Natural killer cell (primary cell): ENCODE measurements at places on chromosomes 7 and 10.
A peak's percentile ranks its signal among the peaks of the same experiment; 100 is the strongest.

GRCh38 chr7:115749924-115750323 is 280.6 kb downstream of the TFEC start:
- DNase-seq, result no peak

DNA sequence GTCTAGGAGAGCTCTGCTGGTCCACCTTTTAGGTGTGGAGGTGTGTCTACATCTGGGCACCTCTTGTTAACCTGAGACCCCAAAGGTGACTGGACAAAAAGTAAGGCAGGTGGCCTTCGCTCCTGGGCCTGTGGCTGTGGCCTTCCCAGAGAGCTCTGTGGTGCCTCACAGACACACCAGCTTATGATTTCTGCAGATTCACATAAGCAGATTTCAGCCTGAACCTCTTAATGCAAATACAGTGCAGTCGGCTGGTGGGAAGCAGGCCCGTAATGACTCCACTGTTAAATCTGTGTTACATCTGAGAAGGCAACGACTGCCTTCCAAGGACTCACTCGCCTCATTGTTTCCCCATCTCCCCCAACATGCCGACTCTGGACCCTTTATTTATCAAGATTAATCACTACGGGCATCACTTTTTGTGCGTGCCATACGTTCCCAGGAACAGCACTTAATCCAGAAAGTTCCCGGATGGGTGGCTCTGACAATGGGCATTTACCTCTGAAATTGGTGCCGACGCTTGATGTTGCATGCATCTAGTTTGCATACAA is 119.8 kb downstream of the EBF3 start:
- DNase-seq, result no peak

- DNase-seq, result no peak
These were observed 24.5 kb upstream of the EEPD1 start for GRCh38 chr7:36128448-36129047.

GRCh38 chr7:151793531-151793951 is 83.4 kb downstream of the PRKAG2 start:
- no peak for DNase-seq

DNA sequence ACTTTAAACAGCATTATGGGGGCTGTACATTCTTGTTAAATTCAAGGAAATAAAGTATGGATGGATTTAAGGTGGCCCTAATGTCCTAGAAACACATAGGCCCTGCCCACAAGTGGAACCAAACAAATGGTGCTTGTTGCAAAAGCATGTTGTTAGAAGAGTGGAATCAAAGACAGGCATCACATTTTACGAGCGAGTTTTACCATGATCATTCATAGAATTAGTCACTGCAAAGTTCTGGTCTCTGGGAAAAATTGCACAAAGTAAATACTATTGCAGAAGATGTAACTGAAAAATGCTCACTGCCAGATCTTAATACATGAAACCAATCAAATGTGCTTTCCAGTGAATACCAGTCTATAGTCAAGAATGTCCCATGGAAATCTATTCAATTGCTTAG is 677.1 kb downstream of the PARD3 start:
- DNase-seq, result no peak

DNA sequence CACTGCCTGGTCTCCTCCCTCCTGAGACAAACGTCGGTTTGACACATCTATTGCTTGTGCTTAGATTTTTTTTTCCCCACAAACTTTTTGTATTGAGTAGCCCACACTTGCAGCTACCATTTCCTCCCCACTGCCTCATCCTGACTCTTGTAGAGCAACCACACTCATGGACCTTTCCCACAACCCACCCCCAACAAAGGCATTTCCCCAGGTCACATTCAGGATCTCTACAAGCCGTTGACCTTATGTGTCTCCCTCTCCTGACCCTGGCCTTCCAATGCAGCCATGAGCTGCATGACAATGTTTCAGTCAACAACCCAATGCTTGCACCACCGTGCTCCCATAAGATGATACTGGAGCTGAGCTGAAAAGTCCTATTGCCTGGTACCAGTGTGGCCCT is 91.9 kb upstream of the MKI67 start:
- no peak for DNase-seq

DNA sequence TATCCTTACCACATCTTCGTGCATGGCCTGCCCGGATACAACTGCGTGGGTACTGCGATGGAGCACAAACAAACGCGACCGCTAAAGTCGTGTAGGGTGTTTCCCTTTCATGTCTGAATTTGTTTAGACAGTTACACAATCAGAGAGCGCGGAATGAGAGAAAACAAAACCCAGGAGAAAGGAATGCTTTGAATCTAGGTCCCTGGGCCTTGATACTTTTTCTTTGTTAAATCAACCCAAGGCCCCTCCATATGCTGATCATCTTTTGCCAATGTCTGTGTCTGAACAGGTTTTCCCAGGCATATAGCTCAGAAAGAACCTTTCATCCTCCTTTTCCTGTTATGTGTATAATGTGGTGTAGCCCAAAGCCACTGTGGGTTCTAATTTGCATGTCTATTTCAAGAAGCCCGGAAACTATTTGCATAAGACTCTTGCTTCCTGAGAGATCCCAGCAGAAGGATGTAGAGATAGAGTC is 145.8 kb downstream of the FRMD4A start:
- DNase-seq, result no peak

- peak; percentile 68 for DNase-seq
These were observed 19.4 kb downstream of the C1GALT1 start for GRCh38 chr7:7201578-7202374.

DNA sequence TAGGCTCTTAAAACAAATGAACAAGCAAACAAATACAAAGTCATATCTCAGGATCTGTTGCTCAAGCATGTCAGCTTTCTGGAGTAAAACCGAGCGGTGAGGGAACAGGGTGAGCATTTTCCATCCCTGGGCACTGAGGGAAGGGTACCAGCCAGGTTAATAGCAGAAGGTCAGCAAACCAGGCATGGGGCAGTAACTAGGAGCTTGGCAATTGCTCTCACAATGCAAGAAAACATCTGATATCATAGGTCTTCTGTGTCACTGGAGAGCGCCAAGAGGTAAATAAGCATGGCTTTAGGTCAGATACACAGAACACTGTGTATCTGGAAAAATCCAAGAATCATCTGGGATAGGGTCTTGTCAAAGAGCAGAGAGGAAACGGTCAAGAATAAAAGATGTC is 521.7 kb upstream of the AUTS2 start:
- DNase-seq, result no peak

DNA sequence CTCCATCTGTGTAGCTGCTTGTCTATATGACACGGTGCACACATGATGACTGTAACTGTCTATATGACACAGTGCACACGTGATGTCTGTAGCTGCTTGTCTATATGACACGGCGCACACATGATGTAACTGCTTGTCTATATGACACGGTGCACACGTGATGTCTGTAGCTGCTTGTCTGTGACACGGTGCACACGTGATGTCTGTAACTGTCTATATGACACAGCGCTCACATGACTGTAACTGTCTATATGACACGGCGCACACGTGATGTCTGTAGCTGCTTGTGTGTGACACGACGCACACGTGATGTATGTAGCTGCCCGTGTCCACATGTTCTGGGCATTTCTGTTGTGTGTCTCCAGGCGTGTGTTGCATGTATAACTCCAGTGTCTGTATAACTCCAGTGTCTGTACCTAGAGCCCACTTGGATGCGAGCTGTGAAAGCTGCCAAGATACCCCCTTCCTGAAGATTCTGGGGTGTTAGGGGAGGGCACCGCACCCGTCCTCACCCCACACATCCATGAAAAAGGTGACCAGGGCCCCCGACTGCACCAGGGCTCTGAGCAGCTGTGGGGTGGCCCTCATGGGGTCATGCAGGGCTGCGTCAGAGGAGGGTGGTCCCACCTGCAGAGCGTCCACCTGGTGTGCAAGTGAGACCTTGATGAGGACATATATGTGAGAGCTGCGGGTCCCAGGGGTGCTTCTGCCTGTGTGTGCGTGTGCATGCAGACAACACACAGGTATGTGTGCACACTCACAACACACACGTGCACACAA is 137.9 kb downstream of the ELFN1 start:
- DNase-seq, result no peak

DNA sequence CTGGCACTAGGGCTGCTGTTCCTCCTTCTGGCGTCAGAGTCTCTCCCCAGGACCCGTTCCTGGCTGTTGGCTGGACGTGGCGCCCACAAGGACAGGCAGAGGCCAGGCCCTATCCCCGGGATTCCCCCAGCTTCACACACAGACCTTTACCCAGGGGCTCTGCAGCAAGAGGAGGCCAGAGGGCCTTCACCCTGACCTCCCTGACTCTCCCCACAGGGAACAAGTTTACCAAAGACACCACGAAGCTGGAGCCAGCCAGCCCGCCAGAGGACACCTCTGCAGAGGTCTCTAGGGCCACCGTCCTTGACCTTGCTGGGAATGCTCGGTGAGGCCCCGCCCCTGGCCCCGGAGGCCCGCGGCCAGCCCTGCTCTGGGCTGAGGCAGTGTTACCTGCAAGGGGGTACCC is 82.2 kb downstream of the GTF2IRD1 start:
- no peak for DNase-seq

DNA sequence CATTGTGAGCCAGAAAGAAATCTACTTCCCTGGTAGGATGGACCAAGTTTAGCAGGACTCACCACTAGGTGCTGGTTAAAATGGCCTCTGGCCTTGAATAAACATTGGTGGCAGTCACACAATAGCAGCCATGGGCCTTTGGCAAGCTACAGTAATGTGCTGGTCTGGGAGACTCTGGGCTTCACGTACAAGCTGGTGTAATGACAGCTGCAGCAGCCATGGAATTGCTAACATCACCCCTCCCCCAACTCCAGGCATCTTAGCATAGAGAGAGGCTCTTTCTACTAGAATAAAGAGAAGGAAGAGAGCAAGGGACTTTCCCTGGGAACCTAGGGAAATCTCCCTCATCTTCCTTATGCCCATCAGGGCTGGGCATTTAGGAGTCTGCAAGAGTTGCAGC is 205.1 kb upstream of the SEMA3A start:
- DNase-seq, result no peak

DNA sequence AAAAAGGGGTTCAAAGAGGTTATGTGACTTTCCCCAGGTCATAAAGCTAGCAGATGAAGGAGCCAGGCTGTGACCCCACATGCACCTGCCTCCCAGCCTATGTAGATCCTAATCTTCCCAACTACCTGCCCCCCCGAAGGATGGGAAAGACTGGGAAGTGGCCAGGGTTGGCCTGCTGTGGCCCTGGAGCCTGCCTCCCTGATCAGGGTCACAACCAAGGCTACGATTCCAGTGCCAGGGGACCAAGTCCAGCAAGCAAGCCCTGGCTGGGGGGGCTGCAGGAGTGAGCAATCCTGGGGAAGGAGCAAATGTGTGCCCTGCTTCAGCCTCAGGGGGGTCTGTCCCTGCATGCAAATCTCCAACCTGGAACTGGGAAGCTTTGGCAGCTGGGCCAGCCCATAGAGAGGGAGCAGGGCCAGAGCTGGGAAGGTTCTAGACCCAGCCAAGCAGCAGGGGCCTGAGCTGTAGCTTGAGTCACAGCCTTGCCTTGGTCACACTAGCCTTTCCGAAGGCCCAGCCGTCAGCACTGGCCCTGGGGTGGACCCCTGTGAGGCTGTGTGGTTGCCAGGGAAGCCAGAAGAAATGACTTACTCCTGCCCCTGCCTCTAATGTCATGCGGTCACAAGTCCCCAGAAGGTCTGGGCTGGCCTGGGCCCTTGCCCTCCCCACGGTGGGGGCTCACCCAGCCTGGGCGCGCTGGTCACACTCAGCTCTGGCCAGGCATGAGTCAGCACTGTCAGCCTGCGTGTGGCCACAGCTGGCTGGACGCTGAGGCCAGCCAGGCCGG is 96.4 kb upstream of the ZMIZ1 start:
- no peak for DNase-seq

- DNase-seq, result no peak
These were observed 563 bp upstream of the COA1 start for GRCh38 chr7:43729924-43730248.

- no peak for DNase-seq
These were observed 19.0 kb downstream of the NAPEPLD start for GRCh38 chr7:103129702-103130549.

- no peak for DNase-seq
These were observed 1.0 kb upstream of the CBLL1 start for GRCh38 chr7:107742678-107743566.

DNA sequence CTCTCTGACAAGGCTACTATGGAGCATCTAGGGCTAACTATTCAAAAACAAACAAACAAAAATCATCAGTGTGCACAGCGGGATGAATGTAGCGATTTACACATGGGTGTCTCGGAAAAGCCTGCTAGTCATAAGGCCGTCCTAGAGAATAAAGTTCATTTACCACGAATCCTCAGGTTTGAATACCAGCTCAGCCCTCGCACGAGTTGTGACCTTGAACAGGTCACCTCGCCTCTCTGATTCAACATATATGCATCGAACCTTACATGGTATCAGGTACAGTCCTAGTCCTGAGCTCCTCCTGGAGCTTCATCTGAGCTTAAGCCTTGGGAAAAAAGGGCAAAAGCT is 572 bp downstream of the ATP5MF start:
- DNase-seq, result no peak

GRCh38 chr10:130924138-130924819 is 387.2 kb downstream of the TCERG1L start:
- peak; percentile 10 for DNase-seq

DNA sequence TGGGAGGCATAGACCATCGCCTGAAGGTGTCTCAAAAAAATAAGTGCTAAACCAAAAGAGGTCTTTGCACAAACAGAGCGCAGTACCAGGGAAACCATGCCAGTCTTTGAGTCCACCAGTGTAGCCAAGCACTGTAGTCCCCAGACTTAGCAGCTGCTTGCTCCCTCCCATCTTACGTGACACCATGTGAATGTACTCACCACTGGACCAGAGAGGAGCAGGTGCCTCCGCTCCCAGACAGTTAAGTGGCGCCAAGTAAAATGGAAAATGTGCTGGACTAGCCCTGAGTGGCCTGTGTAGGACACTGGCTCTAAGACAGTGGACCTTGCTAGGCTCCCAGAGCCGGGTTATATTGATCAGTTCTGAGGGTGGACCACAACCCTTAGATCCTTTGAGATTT is 47.7 kb upstream of the PLEKHA1 start:
- DNase-seq, result no peak

DNA sequence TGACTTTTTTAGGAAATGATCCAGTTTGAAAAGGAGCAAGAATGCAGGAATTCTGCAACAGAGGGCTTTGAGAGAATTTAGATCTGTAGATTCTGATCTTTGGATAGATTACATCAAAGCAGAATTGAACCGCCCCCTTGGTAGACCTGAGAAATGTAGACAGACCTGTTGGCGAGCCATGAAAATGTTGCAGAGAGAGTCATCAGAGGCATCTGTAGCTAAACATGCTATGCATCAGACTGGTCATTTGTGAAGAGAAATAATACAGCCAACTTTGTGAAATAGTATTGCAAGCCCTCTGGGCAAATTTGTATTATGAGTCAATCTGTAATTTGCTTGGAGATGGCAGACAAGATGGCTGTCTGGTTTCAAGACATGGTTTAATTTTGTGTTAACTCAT is 4.3 kb upstream of the C1GALT1 start:
- DNase-seq, result no peak

- DNase-seq, result no peak
These were observed 65.4 kb downstream of the MGAM2 start for GRCh38 chr7:142176901-142177300.

GRCh38 chr7:82696631-82697030 is 253.1 kb upstream of the CACNA2D1 start:
- no peak for DNase-seq

- no peak for DNase-seq
These were observed 6.0 kb upstream of the PON1 start for GRCh38 chr7:95330204-95330960.

- DNase-seq, result no peak
These were observed 206.0 kb upstream of the MDFIC start for GRCh38 chr7:114715907-114716306.
